ENCODE measurements at places on chromosomes 13 and 19. TPM values are rescaled to one million over a fixed set of nuclear protein-coding genes. Genes with fewer than 3 reads are reported as not detected.

The CNFN gene
- total RNA-seq: 0.78 TPM

GRCh38 chr13:91232716-91233115, 114.8 kb upstream of the MIR17HG start:
- DNase-seq: no peak

DNA sequence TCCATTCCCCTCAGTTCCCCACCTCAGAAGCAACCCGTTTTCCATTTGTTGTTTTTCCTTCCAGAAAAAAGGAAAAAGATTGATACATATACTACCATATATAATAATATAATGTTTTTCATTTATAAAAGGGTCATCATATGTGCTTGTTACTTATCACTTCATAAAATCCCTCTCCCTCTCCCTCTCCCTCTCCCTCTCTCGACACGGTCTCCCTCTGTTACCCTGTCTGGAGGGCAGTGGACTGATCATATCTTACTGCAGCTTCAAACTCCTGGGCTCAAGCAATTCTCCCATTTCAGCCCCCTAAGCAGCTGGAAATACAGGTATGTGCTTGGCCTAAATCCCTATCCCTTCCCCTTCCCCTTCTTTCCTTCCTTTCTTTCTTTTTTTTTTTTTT, 17.1 kb downstream of the PNMA8A start:
- no peak for DNase-seq

GRCh38 chr13:98839856-98840769, 87.6 kb upstream of the SLC15A1 start:
- peak; percentile 87 for DNase-seq

DNA sequence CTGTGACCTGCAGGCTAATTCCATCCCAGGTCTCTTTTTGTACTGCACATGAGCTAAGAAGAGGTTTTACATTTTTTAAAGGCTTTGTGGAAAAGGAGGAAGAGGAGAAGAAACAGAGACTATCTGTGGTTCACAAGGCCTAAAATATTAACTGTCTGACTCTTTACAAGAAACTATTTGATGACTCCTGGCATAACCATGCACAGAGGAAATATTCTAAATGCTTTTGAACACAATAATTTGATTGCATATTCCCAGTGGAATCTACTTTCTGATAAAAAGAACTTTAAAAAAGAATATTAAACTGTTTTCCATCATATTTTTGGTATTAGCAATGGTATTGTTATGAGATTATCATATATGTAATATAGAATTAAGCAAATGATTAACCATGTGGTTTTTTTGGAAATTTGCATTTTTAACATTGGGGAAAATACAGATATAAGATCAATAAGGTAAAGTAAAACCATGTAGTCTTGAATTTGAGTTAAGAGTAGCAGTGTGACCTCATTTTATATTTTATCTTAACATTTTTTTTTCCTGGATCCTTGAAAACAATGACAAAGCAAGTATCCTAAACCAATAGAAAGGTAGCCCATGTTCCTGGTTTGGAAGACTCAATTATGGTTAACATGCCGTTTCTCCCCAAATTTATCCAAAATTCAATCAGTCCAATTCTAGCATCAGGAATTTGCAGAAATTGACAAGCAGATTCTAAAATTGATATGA, 251.0 kb downstream of the UQCRFS1 start:
- no peak for DNase-seq

GRCh38 chr13:38537051-38537450, 149.8 kb upstream of the FREM2 start:
- no peak for DNase-seq
